ENCODE measurements at places on chromosomes 6 and 20. TPM values are rescaled to one million over a fixed set of nuclear protein-coding genes. Genes with fewer than 3 reads are reported as not detected.

The POU5F1 gene
- not detected for total RNA-seq

The CRISP1 gene
- not detected for total RNA-seq

The KCNK5 gene
- 3.1 TPM for total RNA-seq

The KIF25 gene
- total RNA-seq = not detected

The STX7 gene
- 17.9 TPM for total RNA-seq

The SYNE1 gene
- 107 TPM for total RNA-seq

The ALDH8A1 gene
- total RNA-seq = 0.24 TPM

The RBPJL gene
- not detected for total RNA-seq

The C2 gene
- 0.93 TPM for total RNA-seq
